ENCODE measurements at places on chromosomes 12 and 14.

DNA sequence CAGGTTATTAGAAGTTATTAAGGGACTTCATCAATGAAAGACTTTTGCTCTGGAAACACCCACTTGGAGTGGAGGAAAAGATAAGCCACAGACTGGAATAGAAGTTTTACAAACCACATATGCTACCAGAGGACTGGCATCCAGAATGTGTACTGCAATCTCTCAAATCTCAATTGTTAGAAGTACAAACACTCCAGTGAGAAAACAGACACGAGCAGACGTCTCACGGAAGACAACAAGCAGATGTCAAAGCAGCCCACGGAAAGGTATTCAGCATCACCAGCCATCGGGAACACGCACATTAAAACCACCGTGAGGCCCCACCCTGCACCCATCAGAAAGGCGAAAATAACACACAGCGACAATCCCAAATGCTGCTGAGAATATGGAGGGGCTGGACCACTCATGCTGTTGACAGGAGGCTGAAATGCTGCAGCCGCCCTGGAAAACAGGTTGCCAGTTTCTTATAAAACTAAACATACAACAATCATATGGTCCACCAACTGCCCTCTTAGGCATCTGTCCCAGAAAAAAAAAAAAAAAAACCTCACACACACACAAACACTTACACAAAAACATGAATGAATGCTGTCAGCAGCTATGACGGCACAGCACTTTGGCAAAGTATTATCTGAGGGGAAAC is 131.9 kb upstream of the SFSWAP start:
- DNase-seq, result no peak

DNA sequence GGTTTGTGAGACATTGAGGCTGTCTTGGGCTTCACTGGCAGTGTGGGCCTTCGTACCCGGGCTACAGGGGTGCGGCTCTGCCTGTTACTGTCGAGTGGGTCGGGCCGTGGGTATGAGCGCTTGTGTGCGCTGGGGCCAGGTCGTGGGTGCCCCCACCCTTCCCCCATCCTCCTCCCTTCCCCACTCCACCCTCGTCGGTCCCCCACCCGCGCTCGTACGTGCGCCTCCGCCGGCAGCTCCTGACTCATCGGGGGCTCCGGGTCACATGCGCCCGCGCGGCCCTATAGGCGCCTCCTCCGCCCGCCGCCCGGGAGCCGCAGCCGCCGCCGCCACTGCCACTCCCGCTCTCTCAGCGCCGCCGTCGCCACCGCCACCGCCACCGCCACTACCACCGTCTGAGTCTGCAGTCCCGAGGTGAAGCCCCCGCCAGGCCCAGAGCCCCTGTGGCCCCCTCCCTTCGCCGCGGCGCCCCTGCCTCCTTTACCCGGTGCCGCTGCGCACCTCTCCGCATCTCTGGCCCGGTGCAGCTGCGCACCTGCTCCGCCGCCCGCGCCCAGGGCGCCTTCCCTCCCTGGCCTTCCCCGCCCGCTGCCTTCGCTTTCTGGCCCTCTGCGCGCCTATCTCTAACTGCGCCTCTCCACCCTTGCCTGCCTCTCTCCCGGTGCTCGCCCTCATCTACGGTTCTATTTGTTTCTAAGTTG is at the start of gene ENO2:
Gene ENO2 (plus strand): TSS at position 335 of the 701 bp plus-strand sequence. CDS start 1,253 bp downstream, outside the sequence.
- no peak for DNase-seq

GRCh38 chr12:101915841-101916240 is 38.5 kb downstream of the DRAM1 start:
- no peak for DNase-seq

DNA sequence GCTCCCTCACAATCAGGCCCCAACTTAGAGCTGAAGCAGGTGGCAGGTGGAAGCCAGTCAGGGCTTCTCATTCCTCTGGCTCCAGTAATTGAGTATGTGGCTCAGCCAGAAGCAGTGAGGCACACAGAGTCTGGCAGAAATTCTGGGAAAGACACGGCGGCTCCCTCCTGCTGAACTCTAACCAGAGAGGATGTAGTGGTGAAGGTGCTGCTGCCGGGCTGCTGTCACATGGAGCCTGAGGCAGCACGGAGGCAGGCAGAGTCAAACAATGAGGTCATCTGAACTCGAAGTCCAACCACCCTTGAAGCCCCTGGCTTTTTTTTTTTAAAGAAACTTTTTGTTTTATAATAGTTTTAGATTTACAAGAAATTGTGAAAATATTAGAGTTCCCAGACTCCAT is 33.4 kb upstream of the SMOC1 start:
- no peak for DNase-seq

GRCh38 chr12:106645465-106646330 is 62.9 kb downstream of the RFX4 start:
- no peak for DNase-seq

DNA sequence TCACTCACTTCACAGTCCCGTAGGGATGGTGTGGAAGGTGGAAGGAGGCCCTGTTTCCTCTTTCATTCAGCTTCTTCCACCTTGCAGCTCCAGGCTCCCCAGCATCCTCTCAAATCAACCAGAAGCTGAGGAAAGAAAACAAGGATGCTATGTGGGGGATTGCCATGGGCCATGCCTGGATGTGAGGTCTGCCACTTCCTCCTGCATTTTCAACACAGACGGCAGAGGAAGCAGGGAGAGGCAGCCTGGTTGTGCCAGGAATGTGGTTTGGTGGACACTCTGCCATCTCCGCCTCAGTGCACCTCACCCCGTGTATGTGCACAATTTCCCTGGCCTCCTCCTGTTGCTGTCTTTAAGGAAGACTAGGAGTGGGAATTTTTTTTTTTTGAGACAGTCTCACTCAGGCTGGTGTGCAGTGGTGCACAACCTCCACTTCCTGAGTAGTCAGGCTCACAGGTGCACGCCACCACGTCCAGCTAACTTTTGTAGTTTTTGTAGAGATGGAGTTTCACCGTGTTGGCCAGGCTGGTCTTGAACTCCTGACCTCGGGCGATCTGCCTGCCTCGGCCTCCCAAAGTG is 99.2 kb downstream of the SLC15A4 start:
- DNase-seq, result no peak

GRCh38 chr12:109689426-109689825 is 24.2 kb upstream of the FAM222A start:
- DNase-seq, result no peak

DNA sequence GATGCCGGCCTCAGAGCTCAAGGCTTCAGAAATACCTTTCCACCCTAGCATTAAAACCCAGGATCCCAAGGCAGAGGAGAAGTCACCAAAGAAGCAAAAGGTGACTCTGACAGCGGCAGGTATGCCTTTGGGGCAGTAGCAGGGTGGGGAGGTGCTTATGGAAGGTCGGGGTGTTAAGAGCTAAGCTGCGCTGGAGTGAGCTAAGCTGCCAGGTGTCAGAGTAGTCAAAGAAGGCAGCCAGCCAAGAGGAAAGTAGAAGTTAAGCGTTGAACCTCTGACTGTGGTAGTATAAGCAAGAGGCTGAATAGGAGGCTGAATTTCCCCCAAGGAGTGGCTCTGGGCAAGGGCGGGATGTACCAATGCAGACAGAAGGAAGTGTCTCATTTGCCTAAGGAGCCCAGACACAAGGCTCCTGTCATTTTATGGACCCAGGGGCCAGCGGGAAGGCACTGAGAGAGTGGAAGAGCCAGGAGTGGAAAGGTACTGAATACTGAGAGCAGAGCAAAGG is 29.2 kb downstream of the DYRK4 start:
- no peak for DNase-seq

DNA sequence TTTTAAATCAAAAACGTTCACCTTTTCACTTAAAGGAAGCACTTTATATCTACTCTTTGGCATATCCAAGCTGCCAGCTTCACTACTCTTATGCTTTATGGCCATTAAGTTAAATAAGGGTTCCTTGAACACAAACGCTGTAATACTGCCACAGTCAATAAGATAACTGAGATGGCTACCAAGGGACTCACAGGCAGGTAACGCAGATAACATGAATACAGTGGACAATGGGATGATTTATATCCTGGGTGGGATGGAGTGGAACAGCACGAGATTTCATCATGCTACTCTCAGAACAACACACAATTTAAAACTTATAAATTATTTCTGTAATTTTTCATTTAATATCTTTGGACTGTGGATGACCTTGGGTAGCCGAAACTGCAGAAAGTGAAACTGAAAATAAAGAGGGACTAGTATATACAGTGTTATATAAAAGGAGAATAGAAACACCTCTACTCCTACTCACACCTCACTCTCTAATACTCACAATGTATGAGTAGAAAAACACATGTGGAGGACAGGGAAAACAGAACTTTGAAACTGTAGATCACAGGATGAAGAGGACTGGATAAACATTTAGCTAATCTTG is 367.3 kb downstream of the C12orf50 start:
- no peak for DNase-seq

DNA sequence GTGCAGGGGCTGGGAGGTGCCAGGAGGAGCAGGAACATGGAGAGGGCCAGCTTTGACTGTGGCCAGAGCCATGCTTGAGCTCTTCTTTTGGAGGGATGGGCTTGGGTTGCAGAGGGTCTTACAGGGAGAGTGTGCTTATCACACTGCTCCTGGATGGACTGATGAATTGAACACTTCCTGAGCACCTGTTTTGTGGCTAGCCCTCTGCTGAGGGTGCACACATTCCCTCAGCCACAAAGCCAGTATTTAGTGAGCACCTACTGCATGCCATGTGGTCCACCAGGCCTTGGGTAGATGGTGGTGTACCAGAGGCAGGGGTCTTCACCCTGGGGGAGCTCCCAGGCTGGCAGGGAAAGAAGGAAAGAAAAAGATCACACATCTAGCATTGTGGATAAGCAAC is 118.9 kb downstream of the SLC25A47 start:
- DNase-seq, result no peak

DNA sequence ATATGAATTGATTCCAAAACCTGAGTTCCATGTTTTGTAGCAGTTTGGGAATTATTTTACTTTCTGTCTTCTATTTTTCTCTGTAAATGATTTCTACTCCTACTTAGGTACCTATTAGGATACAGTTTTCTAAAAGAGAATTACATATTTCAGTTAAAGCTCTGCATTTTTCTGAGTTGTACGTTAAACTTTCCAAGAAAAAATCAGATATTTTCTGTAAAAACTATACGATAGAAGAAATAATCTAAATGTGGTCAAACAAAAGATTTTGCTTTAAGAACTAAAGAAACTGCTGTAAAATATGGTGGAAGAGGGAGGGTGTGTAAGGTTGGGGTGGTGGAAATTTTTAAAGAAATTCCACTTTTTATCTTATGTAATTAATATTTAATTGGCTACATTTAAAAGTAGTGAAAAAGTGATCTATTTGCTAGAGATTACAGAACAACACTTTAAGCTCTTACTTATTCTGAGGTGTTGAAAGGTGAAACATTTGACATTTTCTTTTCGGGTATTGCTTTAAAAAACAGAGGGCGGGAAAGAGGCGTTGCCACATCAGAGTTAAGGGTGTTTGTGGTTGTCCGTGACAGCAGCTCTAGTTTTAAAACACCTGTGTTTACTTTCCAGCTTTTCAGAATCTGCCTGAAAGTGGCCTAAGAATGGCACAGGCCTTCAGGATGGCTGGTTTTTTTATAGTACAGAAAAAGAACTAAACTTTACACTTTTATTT is 187.3 kb downstream of the MIPOL1 start:
- DNase-seq, result no peak

- DNase-seq, result no peak
Measured at GRCh38 chr14:35236806-35237205, 55.4 kb upstream of the PSMA6 start.

GRCh38 chr12:6688543-6688998 is 604 bp downstream of the ZNF384 start:
- DNase-seq, result no peak

DNA sequence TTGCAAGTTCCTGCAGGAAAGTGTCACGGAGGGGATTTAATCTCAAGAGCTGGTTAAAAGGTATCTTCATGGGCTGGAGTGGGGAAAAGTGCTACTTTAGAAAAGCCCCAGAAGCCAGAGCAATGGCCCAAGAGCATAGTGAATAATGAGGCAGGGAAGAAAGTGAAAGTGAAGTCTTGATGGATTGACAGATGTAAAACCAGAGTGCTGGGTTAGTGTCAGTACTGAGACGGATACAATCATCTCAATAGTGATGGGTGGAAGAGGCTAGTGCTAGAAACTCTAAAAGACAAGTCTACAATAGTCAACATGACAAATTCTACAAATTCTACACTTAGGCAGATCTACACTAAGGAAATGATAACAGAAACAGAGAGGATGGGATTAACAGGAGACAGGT is 68.1 kb downstream of the CIT start:
- no peak for DNase-seq

- no peak for DNase-seq
Measured at GRCh38 chr12:124556074-124556466, 11.3 kb downstream of the NCOR2 start.

GRCh38 chr12:3350432-3350831 is 140.6 kb upstream of the PRMT8 start:
- DNase-seq, result no peak

DNA sequence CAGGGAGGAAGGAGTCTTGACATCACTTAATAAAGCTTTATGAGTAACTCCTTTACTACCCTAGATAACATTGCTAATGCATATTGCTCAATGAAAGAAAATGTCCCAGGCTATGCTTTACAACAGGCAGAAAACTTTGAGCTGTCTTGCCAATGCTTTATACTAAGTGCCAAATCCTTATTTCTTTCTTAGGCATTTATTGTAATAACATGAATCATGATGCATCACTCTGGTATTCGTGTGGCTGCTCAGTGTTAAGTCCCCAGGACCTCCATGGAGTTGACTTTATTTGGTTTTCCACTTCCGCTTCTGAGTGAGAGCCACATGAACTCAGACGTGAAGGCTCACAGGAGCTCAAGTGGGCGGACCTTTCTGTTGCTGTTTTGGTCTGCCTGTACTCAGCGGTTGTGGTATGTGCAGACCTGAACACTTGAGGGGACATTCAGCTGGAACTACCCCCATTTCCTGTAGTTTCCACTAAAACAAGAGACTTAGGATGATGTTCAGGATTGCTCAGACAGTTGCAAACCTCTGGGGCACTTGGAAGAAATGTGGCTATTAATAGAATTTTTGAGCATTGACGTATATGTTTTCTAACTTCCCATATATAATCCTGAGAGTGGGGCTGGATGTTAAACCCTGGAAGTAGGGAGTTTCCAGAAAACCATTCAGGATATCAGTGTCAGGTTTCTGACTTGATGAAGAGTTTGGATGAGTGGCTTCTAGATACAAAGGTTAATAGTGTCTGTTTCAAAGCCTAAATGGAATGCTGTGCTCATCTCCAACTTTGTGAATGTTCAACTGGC is 258.6 kb downstream of the MSRB3 start:
- no peak for DNase-seq

- no peak for DNase-seq
Measured at GRCh38 chr12:54704202-54704601, 56.0 kb upstream of the DCD start.

- DNase-seq, result no peak
Measured at GRCh38 chr12:116325336-116325664, 47.8 kb upstream of the MED13L start.

DNA sequence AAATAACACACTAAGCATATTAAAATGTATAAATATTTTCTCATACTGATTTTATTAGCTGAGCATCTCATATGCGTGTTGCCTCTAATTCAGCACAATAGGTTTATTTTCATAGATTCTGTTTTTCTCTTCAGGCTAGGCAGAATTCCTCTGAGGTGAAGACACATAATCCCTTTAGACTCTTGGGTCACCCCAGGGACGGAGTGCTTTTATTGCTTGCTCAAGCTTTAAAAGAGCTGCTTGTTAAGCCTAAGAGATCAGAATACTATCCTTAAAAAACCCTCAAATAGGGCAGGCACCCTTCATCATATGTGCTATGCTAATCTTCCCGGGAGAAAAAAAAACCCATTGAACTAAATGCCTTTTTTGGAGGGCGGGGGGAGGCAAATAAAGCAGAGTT is 390.1 kb downstream of the KCNH5 start:
- DNase-seq, result no peak

All from NCI-H1048 (cell line).